ENCODE measurements at places on chromosomes 12 and 14.

DNA sequence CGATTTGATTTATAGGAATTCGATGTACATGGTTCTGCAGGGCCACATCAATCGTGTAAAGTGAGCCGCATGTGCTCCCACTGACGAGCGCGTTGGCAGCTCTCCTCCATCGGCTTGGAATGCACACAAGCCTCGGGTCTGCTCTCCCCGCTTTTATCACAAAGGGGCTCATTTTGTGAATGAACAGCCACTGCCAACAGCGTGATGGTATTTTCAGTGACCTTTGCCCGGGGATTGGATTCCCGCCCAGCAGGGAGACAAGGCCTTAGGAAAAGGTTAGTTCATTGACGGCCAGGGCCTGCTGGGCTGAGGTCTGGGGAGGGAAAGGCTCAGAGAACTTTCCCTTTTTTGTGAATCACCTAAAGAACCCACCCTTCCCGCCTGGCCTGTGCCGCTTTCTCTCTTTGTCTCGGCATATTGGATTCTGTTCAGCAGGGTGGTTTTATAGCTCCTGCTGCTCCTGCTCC lies 232.1 kb downstream of the MSRB3 start:
- no peak for DNase-seq

- DNase-seq: no peak
Observed at GRCh38 chr12:26156201-26156871, 31.5 kb upstream of the BHLHE41 start.

DNA sequence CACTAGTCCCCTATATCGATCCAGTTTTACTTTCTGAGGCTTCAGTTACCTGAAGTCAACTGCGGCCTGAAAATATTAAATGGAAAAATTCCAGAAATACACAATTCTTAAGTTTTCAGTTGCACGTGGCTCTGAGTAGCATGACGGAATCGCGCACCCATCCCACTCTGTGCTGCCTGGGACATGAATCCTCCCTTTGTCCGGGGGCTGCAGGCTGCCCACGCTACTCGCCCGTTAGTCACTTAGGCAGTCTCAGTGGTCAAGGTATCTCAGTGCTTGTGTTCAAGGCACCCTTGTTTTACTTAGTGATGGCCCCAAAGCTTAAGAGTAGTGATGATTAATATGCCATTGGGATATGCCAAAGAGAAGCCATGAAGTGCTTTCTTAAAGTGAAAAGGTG lies 46.6 kb downstream of the LGMN start:
- no peak for DNase-seq

GRCh38 chr12:638953-639557 lies 24.2 kb downstream of the NINJ2 start:
- DNase-seq: no peak

DNA sequence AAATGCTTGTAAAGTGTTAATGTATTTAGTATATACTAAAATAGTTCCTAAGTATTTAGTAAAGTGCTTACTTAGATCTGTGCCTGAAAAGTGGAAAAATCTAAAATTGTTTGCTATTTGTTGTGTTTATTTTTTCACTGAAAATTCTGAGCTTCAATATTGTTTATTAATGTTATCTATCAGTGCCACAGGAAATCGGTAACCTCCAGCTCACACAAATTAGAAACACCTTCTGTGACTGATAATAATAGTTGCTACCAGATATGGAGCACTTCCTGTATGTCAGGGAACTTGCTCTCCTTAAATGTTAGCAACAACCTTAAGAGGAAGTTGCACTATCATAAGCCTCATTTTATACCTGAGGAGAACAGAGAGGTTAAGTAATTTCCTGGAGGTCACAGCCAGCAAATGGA lies 723 bp upstream of the LRP10 start:
- DNase-seq: no peak

GRCh38 chr14:50790589-50790988 lies 40.4 kb downstream of the NIN start:
- DNase-seq: no peak

GRCh38 chr12:2318286-2318685 lies 265.5 kb downstream of the CACNA1C start:
- DNase-seq: no peak

GRCh38 chr12:904010-904414 lies 45.5 kb downstream of the RAD52 start:
- no peak for DNase-seq

DNA sequence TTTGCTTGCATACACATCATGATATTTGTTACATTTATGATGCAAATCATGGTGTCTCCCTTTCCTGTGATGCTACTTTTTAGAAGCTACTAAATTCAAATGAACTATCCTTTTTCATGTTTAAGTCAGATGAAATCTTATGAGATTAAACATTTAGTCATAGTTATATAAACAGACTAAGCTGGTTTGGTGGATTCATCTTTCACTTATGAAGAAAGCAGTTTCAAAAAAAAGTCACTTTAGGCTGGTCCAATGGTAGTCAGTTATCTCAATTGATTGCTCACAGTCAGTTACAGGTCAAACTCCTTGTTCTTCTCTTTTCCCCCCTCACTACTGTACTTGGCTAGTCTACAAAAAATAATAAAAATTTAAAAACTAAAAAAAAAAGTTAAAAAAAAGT lies 19.7 kb downstream of the SYCP3 start:
- DNase-seq: no peak

DNA sequence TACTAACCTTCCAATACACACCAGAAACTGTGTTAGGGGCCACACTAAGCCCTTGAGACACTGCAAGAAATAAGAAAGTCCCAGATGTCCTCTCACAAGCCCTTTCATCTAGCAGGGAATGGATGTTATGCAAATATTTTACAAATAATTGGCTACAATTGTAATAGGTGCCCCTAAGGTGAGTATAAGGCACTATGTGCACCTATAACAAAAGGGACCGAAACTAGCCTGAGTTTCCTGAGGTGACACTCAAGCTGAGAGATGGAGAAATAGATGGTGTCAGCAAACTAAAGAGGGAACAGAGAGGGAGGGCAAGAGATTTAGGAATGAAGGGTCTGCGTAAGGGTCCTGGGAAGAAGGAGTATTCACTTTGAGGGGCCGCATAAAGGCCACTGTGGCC lies 212.6 kb downstream of the TTC8 start:
- no peak for DNase-seq

GRCh38 chr12:14723763-14724162 lies 27.4 kb upstream of the GUCY2C start:
- DNase-seq: peak; percentile 72

GRCh38 chr14:104978746-104979691 lies 845 bp upstream of the AHNAK2 start:
- DNase-seq: no peak

DNA sequence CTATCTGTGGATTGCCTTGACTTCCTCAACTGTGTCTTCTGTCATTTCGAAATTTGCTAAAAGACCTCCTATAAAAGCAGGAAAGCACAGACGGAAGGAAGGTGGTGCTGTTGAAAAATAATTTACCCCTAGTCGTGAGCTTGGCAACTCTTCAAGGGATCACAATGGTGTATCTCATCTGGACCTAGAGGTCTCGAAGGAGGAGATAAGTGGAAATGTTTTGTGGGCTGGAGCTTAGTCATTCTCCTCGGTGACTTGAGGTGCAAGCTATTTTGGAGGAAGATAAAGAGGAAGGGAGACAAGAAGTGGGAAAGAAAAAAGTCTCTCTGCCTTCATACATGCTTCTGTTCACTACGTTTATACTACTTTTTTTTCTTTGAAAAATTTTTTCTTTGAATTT lies 89.9 kb downstream of the FLRT2 start:
- no peak for DNase-seq

- DNase-seq: no peak
Observed at GRCh38 chr12:5407034-5407856, 24.7 kb upstream of the NTF3 start.

DNA sequence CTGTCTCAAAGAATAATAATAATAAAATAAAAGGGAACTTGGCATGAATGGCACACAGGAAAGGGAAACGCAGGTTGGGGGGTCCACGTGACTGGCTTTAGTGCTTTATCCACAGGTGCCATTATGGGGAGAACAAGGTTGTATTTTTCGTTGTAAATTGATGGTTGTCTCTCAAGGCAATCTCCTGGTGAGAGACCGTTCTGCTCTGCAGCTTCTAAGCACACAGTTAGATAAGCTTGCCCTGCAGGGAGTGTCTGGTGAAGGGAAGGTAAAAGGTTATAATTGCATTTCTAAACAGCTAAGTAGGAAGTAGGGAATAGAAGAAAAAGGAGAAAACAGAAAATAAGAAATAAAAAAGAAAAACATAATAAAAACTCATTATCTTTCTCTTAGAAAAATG lies 69.1 kb upstream of the CPSF6 start:
- no peak for DNase-seq

GRCh38 chr12:3527181-3527580 lies 36.2 kb downstream of the PRMT8 start:
- DNase-seq: no peak

- no peak for DNase-seq
Observed at GRCh38 chr12:95083471-95083870, 10.1 kb upstream of the NR2C1 start.

DNA sequence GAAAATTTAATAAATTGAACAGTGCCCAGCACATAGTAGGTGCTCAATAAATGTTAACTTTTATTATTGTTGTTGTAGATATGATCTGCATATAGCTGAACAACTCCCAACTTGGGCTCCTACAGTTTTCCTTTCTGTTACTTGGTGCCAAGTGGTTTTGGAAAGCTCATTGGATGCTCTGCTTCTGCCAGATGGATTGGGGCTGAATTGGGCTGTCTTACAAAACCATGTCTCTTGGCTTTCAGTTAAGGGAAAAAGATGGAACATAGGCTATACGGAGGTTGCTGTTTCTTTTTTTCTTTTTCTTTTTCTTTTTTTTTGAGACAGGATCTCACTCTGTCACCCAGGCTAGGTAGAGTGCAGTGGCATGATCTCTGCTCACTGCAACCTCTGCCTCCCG lies 140.7 kb upstream of the PWP1 start:
- no peak for DNase-seq

GRCh38 chr12:131399000-131399399 lies 311.9 kb upstream of the SFSWAP start:
- DNase-seq: no peak

DNA sequence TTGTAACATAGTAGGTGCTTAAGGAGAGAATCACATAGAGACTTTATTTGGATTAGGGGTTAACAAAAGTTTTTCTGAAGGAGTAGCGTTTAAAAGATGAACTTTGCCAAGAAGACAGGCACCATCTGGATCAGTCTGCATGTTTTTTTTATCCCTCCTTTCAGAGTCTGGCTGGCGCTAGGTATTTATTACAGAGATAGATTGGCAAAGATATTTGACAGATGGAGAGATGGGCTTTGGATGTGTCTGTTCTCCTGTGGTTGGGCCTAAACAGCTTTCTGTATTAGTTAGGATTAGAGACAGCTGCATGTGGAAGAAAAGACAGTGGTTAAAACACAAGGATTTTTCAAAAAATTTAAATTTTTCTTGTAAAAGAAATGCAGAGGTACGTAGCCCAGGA lies 133.9 kb downstream of the C12orf75 start:
- no peak for DNase-seq

- no peak for DNase-seq
Observed at GRCh38 chr12:68585966-68586365, 24.7 kb upstream of the RAP1B start.

Data from activated CD4-positive, alpha-beta T cell treated with anti-CD3 and anti-CD28 coated beads for 36 hours (primary cell).